GOT3 (cell line): ENCODE measurements at places on chromosomes 6 and 20.

DNA sequence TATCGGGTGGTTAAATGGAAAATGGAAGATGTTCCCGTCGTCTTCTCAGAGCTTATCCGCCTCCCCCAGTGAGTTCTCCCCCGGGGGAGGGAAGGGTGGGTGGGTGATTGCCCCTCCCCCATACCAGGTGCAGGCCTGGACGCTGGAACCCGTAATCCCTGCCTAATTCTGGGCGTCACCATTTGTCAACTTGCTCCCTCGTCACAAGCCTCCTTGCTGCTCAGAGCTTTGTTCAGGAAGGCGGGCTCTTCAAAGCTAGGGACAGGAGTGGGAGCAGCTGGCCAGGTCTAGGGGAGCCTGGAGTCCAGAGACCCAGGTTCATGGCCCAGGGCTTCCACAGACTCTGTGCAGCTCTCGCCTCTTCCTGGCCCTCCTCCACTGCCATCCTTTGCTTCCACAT, 25.6 kb downstream of the CDH22 start:
- no peak for DNase-seq

GRCh38 chr6:148934539-148934938, 187.7 kb downstream of the UST start:
- DNase-seq: no peak

- DNase-seq: no peak
Observed at GRCh38 chr6:135680964-135681913, 170.3 kb upstream of the PDE7B start.

DNA sequence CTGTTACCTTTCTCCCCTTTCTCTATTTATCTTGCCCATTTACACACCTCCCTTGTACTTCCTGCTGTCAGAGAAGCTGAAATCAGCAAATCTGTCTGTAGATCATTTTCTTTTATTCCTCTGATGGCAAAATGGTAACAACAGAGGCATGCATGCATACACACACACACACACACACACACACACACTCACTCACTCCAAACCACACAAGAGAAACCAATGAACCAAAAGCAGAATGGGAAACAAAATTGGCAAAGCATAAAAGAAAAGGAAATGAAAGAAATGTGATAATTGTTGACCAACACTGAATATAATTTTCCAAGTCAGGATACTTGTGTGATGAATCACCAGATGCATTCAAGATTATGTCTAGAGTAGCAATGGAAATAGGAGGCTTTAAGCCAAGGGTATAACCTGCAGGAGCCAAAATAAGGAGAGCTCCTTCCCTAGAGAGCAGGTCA, 172.4 kb downstream of the PLCB4 start:
- DNase-seq: no peak

DNA sequence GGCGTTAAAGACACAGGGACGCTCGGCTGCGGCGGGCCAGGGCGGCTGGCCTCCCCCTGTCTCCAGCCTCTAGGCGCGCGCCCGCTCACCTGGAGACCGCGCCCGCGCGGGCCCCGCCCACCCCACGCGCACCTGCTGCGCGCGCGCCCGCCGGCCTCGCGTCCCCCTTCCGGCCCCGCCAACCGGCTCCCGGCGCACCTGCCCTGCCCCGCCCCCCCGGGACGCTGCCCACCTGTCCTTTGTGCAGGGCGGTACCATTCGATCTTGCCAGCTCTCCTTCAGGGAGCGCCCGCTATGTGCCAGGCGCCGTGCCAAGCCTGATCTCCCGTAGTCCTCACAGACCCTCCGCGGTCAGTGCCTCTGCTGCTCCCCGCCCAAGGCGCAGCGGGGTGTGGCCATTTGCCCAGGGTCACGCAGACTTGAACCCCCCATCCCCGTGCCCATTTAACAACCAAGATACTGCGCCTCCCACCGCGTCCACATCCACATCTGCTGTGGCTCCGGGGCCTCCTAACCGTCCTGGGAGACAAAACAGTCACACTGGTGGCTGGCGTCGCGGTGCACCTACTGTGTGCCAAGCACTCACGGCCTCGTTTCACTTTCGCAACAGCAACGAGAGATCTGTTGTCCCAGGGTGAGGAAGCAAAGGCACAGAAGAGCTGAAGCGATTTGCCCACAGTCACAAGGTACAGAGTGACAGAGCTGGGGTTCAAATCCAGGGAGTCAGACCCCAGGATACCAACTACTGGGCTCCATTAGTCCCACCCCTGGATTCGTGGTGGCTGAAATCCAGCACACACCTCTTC, 48.1 kb downstream of the NOL4L start:
- no peak for DNase-seq

GRCh38 chr6:84731901-84732300, 32.5 kb downstream of the TBX18 start:
- no peak for DNase-seq

DNA sequence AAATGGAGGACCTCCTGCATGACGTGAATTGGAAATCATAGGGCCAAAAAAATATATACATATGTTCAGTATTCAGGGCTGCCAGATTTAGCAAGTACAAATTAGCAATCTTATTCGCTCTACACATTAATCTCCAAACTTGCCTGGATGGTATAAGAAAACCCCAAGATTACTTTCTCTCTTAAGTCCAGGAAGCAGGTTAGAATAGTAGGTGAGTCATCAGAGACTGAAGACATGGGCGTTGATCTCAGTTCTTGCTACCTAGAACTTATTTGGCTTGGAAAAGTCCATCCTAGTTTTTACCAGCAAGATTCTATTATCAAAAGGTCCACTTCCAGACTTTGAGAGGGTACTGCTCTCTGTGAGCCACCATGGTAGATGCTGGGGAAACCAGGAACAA, 47.4 kb downstream of the GPR63 start:
- no peak for DNase-seq

DNA sequence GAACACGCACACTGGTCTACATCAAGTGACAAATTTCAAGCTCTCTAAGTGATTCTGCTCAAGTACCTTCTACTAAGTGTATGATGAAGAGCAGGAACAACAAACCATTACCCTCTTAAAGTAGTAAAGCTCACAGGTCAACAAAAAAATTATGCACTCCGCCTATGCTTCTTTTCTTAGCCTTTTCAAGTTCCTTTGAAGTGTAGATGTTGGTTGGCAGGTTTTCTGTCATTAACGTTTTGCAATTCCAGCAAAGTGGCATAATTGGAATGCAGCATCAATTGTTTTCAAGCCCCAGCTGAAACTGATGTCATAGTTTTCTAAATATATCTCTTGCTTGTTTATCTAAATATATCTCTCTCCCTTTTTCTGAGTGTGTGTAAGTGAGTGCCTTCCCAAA, 396.9 kb upstream of the EYS start:
- DNase-seq: no peak

DNA sequence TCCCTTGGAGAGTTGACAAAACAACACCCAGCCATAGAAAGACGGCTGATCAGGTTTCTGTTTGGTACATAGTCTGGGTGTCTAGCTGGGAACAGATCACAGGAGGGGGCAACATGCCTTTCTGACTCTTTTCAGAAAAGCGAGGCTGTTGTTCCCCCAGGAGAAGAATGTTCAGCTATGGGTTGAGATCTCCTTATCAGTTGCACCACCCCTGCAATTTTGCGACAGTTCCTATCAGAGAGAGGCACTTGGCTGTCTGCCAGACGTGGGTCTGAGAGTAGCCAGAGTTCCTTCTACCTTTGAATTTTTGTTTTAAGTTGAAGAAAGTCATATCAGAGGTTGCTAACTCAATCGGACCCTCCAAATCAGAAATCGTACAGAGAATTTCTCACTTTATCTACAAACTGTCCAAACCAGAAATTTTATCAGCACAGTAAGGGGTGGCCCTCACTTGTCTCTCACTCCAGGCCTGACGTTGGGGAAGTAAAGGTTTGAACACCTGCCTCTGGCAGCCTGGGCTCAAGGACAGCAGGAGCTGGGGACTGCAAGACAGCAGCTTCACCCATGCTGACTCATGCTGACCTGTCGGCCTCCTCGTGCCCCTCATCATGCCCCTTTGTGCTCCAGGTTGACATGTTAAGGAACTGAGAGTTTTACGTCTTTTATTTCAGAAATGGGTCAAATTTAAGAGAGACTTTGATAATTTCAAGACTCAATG, 42.3 kb downstream of the TMC2 start:
- DNase-seq: no peak

DNA sequence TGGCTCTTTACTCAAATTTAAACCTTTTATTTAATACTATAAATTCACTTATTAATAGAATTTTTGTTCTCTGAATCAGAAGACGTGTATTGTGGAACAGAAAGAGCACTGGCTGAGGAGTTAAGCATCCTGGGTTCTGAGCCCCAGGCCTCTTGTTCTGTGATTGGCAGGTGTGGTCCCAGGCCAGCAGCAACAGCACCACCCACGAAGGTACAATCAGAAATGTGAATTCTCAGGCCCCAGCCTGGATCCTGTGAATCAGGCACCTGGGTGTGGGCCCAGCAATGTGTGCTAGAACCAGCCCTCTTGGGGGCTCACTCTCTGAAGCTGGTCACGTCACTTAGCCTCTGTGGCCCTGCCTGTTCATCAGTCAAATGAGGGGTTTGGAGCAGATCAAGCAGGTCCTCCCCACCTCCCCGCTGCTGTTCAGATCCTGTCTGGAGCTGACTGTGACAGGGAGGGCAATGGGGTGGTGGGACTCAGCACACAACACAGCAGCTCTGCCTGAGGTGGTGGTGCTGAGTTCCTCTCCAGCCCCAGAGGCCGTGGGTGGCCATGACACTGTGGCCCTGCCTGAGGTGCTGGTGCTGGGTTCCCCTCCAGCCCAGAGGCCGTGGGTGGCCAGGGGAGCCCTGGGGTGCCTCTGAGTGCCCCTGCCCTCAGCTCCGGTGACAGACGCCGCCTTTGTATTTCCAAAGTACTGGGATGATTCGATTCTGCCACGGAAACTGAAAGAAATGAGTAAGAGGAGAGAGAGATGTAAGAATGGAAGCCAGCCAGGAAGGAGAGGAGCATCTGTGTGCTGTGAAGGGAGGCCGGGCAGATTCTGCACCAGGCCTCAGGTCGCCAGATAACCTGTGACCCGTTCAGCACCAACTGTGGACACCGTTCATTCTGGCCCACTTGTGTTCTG, 41.6 kb upstream of the FRMD1 start:
- DNase-seq: no peak

GRCh38 chr6:97361286-97361685, 78.3 kb upstream of the MMS22L start:
- DNase-seq: no peak

GRCh38 chr6:35495258-35496035, 1.4 kb downstream of the TEAD3 start:
- DNase-seq: no peak

DNA sequence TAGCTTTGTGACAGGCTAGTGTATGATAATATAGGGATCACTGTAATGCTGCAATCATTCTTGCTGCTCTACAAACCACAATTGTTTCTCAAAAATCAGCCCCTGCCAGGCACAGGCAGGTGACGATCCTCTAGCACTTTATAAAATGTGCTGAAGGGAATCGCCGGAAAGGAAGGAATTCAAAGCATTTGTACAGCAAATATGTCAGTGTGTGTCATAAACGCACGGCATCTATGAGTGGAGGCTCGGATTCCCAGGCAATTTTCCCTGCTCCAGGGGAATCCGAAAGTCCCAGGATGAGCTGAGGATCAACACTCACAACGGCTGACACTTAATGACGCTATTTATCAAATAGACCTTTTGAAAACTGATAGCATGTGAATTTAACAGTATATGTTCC, 1.4 kb downstream of the PHACTR1 start:
- no peak for DNase-seq

GRCh38 chr20:1800180-1800579, 95.0 kb upstream of the SIRPA start:
- DNase-seq: no peak

- DNase-seq: no peak
Observed at GRCh38 chr6:29547573-29547972, 12.0 kb downstream of the UBD start.

DNA sequence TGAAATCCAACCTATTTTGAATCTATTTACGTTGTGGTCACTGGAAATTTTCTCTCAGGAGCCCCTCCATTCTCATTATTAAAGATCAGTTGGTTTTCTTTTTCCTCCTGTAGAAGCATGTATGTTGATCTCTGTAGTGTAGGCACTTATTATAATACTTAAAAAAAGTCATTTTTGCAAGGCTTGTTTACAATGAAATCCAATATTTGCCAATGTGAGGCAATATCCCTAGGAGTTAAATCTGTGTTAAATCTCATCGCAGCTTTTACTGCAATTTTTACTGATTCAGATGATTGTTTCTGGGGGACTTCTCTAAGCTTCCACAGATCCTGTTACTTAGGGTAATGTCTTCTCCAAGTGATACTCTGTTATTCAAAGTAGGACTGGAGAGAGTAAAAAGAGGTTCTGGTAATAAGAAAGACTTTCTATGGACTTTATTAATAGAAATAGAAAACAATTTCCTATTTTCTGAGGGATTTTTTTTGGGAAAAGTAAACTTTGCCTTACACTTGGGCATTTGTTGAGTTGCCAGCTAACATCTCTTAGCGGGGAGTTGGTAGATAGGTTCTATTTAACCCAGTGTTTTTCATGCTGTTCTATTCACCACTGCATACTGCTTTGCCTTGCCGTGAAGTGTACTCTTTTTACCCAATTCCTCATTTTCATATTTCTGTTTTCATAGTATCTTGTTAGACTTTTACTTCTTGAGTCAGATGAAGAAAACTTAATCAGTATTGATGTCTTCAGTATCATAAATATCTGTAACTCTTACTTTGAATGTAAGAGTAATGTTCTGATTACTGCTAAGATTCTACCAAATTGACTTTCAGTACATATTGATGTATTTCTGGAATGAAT, 48.6 kb downstream of the CDKAL1 start:
- no peak for DNase-seq

DNA sequence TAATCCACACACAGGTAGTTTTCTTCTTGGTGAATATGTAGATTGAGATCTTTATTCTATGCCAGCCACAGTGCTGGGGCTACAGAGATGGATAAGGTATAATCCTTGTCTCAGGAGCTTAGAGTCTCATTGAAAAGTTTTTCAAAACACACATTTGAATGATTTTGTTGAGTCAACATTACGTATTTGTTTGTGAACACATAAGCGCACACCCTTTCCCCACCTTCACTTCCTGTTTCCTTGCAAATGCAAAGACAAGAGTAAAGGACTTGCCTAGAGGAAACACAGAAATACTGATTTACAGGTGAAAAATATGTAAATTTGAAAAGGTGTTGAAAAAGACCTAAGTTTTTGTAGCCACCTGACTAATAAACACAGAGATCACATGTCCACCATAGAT, 27.8 kb downstream of the VAPB start:
- no peak for DNase-seq
